Inflammatory macrophage treated with lipopolysaccharide for 1 hour (primary cell): ENCODE measurements at places on chromosomes 5 and 9.

- peak; percentile 36 for DNase-seq
Observed at GRCh38 chr9:135908754-135909204, 1.4 kb upstream of the CAMSAP1 start.

GRCh38 chr9:105338308-105338707 lies 93.9 kb downstream of the SLC44A1 start:
- DNase-seq: no peak

- DNase-seq: no peak
Observed at GRCh38 chr5:88876714-88877113, 6.3 kb downstream of the MEF2C start.

- DNase-seq: no peak
Observed at GRCh38 chr5:110996742-110997141, 74.8 kb upstream of the TSLP start.

DNA sequence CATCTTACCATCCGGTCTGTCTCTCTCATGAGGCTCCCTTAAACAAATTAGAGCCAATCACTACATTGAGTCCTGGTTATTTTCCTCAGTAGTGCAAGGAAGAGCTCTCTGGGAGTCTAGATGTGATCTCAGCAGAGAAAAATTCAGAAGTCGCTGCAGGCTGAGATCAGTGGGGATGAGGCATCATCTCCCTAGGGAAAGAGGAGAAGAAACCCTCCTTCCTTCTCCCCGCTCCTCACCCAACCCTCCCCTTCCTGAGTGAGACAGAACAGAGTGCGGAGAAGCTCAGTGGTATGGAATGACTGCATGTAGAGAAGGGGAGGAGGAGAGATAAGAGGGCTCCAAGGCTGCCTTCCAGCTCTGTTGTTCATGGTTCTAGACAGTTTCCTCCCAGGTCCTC lies 80.5 kb downstream of the PAPPA start:
- no peak for DNase-seq

DNA sequence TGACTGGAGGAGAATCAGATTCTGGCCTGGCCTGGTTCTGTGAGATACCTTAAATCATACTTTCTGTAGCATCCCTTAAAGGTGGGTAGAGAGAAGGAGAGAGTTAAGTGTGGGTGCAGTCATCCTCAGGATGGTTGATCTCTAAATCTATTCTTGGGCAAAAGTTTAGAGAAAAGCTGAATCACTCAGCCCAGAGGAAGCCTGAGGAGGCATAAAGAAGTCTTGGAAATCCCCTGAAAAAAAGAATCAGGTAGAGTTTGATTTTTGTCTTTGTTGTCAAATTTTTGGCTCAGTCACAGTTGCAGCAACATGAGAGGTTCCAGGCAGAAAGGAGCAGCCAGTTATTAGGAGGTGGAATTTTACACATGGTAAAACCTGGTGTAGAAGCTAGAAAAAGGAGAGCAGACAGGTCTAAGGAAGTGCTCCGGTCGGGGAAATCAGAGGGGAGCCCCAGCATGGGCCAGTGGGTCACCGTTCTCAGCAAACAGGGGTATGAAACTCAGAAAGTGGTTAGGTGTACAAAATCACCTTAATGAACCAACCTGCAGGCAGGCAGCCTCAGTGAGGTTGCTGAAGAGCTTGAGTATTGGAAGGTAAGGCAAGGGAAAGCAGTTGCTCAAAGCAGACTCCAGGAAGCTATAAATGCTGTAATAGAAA lies 116.2 kb upstream of the CNTLN start:
- DNase-seq: no peak

- no peak for DNase-seq
Observed at GRCh38 chr9:1331546-1332038, 281.4 kb downstream of the DMRT2 start.

- no peak for DNase-seq
Observed at GRCh38 chr9:117247266-117247665, 167.6 kb downstream of the ASTN2 start.

DNA sequence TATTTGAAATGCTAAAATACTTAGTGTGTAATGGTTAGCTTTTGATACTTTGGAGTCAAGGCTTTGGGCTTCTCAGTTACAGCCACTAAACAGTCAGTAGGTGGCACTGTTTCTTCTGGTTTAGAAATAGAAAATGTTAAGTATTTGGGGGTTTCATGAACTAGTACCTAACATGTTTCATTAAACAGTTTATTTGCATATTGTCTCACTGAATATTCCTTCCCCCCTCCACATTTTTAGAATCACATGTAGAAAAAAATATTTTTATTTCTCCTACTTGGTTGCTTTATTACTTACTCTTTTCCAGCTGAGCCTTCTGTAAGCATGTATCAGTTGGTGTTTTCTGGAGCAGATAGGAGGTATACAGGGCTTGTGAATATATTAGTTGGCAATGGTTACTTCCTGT lies 48.0 kb downstream of the IPO11 start:
- DNase-seq: peak; percentile 60

GRCh38 chr9:125189011-125189360 lies 617 bp downstream of the PPP6C start:
- DNase-seq: peak; percentile 20

GRCh38 chr9:112493393-112494137 lies 6.9 kb downstream of the KIAA1958 start:
- no peak for DNase-seq

DNA sequence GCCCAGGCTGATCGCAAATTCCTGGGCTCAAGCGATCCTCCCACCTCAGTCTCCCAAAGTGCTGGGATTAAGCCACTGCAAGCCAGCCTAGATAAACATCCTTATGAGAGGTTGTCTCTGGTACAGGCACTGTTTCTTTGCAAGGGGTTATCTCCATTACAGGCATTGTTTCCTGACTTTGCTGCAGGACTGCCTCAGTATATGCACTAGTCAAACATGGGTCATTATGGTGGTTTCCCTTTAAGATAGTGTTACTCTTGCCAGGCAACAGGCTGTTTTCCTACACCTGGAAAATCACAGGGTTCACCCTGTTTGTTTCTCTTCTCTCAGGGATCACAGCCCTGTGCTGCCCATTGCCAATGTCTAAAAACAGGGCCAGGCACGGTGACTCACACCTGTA lies 7.8 kb upstream of the CLTB start:
- DNase-seq: no peak

DNA sequence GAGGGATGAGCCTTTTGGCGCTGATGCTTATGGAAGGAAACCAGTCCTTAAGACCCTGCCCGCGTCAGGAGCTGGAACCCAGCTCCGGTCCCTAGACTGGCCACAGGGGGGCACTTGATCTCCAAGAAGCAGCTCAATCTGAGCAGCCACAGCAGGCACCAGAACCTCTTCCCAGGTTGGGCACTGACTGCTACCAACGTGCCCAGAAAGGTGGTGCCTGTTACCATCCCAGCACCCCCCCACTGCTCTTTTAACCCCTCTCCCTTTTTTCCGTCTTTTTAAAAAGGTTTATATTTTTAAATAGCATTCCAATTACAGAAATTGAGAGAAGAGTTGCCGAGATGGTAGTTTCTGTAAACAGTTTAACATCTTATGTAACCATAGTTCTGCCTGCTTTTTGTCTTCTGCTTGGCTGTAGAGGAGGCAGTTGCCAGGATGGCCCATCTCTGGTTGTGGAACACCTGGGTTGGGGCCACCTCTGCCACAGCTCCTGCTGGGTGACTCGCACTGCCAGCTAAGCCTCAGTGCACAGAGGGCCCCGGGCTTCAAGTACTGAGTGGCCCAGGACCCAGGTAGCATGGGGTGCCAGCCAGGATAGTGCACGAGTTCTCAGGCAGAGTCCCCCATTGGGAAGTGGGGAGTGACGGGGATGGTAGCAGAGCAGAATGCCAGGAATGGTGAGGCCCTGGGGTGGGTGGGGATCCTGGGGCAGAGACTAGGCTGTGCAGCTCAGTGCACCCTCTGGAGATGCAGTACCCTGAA lies 62.8 kb downstream of the PFDN1 start:
- DNase-seq: peak; percentile 67

DNA sequence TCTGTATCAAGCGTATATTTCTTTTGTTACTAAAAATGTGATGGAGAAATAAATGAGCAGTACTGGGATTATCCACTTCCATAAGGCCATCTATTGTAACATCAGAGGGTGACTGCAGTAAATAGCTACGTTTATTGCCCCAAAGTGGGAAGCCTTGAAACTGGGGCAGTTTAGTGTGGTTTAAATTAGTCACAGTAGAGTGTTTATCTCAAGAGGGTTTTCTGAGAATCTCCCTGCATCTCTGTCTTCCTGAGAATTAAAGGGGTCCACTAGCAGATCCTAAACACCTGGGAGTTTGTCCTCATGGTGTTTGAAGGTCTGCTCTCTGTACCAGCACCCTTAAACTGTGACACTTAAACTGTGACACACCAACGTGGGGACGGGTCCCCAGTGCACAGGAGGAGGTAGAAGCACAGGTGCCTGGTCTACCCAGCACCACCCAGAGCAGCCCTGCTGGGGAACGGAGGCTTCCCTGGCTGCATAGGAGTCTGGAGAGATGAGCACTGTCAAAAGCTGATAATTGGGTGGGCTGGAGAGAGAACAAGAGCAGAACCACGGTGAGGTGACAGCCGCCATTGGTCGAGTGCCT lies 25.2 kb downstream of the PRRC2B start:
- DNase-seq: no peak

GRCh38 chr9:35981699-35982098 lies 23.7 kb upstream of the OR2S2 start:
- no peak for DNase-seq

DNA sequence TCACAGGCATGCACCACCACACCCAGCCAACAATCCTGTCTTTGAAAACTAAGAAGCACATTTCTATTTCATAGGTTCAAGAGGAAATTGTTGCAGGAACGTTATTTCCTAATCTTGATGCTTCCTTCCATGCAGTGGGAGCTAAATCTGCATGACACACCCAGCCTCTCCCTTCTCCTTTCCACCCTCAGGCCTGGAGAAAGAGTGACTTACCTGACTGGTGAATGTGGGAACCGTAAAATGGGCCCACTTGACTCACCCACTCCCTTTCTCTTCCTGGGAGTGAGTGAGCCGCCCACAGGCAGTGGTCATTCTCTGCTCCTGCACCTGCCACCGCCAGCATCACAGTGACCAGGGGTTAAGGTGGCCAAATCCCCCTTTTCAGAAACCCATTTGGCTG lies 78.2 kb downstream of the C9orf50 start:
- peak; percentile 38 for DNase-seq

- no peak for DNase-seq
Observed at GRCh38 chr5:107072967-107073366, 597.8 kb downstream of the EFNA5 start.

DNA sequence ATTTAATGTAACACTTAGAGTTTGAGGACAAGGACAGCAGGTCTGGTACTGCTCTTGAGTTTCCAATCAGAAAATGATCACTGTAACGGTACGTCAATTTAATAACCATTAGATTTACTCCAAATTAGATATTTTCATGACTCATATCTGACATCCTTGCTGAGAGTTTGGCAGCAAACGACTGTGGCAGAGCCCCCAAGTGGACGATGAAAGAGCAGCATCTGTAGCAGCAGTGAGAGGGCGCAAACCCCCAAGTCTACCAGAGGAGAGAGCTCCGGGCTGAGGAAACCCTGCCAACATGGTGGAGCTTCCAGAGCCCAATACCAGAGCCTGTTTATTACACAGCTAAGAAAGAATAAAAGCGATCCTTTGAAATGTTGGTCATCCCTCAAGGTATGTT lies 73.2 kb upstream of the EPB41L4A start:
- peak; percentile 33 for DNase-seq

DNA sequence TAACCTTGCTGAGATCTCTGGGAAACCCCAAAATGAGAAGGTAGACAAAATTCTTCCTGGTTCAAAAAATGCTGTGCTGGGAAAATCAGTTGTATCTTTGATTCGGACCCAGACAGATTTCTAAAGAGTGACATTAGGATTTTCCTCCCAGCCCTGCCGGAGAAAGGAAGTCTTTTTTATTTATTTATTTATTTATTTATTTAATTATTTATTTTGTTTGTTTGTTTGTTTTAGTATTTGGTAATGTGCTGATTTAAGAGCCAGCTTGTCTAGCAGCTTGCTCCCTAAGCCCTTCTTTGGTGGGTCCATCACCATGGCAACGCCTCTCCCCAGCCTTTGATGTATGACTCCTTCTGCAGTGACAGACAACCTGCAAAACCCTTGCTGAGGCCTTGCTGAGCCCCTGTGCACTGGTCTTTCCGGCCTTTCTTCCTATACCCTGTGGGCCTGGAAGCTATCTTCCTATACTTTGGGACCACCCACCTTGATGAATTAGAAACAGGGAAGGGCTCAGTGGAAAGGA lies 60.6 kb upstream of the AFAP1L1 start:
- DNase-seq: no peak

DNA sequence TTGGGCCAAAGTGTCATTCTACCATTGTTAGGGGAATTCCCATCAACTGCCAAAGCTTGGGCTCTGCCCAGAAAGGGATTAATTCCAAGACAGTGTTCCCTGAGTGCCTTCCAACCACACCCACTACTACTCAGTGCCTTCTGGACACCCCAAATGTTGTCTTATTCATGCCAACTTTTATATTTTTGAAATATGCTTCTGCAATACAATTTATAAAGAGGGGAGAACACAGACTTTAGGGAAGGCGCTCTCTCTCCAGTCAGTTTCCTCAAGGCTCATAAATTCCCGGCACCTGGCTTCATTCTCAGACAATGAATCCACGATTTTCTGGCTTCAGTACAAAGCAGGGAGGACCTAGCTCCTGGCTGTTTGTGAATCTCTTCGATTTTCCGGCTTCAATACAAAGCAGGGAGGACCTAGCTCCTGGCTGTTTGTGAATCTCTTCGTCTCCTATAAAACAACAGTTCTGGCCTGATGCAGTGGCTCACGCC lies 120.1 kb upstream of the MYO10 start:
- DNase-seq: no peak

GRCh38 chr5:149381261-149381985 lies 2.3 kb upstream of the IL17B start:
- DNase-seq: no peak

DNA sequence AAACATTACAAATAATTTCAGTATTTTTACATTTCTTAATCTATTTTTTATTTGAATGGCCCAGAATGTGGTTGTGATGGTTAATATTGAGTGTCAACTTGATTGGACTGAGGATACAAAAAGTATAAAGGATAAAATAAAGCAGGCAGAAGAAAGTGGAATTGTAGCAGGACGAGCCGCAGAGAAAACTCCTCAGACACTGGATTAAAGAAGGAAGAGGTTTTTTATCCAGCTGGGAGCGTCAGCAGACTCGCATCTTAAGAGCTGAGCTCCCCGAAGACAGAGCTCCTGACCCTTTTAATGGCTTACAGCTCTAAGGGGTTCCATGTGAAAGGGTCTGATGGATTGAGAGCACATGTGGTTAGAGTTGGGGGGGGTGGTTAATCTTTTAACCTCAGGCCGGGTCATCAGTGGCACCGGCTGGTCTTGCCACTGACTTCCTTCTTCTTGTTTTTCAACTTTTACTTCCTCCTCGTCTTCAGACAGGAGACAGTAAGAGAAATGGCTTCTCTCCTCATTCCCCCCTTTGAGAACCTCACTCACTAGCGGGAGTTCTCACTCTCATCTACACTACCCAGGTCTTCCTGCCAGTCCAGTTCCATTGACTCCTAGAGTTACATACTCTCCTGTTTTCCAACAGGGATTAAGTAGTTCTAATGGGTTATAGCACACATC lies 80.0 kb downstream of the TMEM161B start:
- no peak for DNase-seq
